HepG2 (cell line): ENCODE measurements at places on chromosomes 4 and X. TPM values are rescaled to one million over a fixed set of nuclear protein-coding genes. Genes with fewer than 3 reads are reported as not detected.

- H3K27me3 ChIP-seq, result no peaks in the 10 kb centered on the region
- no peak overlapping the region for H3K4me3 ChIP-seq
- no peak for DNase-seq
- H3K36me3 ChIP-seq, result no peaks in the 10 kb centered on the region
These were observed 64.7 kb downstream of the ARHGEF9 start for GRCh38 chrX:63720293-63720692.

- no peaks in the 10 kb centered on the region for H3K4me1 ChIP-seq
- no peaks in the 10 kb centered on the region for H3K27me3 ChIP-seq
- H3K4me3 ChIP-seq, result no peak overlapping the region
- no peak for DNase-seq
These were observed 2750.2 kb downstream of the ARAP2 start for GRCh38 chr4:33494150-33494549.

DNA sequence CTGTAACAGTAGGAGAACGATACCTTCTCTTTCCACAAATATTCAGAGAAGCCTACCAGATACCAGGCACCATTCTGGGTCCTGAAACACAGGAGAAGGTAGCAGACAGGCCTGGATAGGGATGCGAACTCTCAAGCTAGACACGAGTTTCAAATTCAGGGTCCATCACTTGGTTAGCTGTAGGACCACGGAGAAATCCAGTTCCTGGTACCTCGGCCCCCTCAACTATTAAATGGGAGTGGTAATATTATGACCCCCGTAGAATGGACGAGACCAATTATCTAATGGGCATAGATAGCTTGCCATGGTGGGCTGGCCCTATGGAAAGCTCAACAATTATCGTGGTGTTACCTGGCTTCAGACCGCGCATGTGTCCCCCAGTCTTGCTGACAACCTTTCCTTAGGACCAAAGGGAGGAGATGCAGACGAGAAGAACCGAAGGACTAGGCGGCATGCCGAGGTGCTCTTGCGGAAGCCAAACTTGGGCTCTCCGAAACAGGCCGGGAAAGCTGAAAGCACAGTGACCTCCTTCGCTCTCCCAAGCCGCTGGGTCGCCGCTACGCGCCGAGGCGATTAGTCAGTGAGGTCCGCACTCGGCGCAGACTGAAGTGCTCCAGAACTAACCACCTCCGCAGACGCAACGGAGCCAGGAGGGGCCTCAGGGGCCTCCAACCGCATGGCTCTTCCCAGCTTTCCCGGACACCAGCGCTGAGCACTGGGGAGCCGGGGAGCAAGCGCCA, 19.6 kb downstream of the NKX3-2 start:
- peaks cover 12% of the 10 kb centered on the region for H3K27me3 ChIP-seq
- H3K4me1 ChIP-seq, result no peaks in the 10 kb centered on the region
- H3K27ac ChIP-seq, result no peak overlapping the region
- H3K36me3 ChIP-seq, result no peaks in the 10 kb centered on the region
- DNase-seq, result no peak

GRCh38 chrX:8364369-8365141, 100.1 kb upstream of the VCX3B start:
- H3K4me1 ChIP-seq, result no peaks in the 10 kb centered on the region
- H3K4me3 ChIP-seq, result no peak overlapping the region
- DNase-seq, result peak; percentile 2
- no peaks in the 10 kb centered on the region for H3K36me3 ChIP-seq

DNA sequence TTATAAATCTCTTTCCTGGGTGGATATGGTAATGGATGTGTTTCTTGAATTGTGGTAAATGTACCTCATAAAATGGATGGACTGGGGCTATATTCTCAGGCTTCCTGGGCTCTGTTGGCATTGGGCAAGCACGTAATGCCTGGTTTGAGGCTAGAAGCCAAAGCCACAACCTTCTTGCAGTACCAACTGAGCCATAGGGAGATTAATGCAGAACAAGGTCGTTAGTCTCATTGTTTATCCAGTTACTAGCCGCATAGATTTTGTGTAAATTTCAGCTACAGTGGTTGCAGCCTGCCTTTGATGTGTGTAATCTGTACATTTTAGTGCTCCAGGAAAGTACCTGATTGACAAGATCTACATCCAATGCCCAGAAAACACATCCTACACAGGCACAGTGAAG, 7.2 kb upstream of the LEF1 start:
- no peaks in the 10 kb centered on the region for H3K36me3 ChIP-seq
- no peaks in the 10 kb centered on the region for H3K27me3 ChIP-seq
- no peak overlapping the region for H3K27ac ChIP-seq
- DNase-seq, result no peak
- H3K4me1 ChIP-seq, result no peaks in the 10 kb centered on the region

- no peak overlapping the region for H3K27ac ChIP-seq
- DNase-seq, result peak; percentile 4
- no peaks in the 10 kb centered on the region for H3K36me3 ChIP-seq
- H3K4me3 ChIP-seq, result no peak overlapping the region
- no peaks in the 10 kb centered on the region for H3K27me3 ChIP-seq
These were observed 556.5 kb upstream of the NR3C2 start for GRCh38 chr4:148998719-148999118.

GRCh38 chr4:30801876-30802275, 81.7 kb downstream of the PCDH7 start:
- no peaks in the 10 kb centered on the region for H3K4me1 ChIP-seq
- no peaks in the 10 kb centered on the region for H3K27me3 ChIP-seq
- DNase-seq, result no peak

Gene LRP2BP
- 0.17 and 0.29 TPM in 2 replicates for total RNA-seq

Gene XAGE1A
- total RNA-seq, result not detected in 2 replicates

DNA sequence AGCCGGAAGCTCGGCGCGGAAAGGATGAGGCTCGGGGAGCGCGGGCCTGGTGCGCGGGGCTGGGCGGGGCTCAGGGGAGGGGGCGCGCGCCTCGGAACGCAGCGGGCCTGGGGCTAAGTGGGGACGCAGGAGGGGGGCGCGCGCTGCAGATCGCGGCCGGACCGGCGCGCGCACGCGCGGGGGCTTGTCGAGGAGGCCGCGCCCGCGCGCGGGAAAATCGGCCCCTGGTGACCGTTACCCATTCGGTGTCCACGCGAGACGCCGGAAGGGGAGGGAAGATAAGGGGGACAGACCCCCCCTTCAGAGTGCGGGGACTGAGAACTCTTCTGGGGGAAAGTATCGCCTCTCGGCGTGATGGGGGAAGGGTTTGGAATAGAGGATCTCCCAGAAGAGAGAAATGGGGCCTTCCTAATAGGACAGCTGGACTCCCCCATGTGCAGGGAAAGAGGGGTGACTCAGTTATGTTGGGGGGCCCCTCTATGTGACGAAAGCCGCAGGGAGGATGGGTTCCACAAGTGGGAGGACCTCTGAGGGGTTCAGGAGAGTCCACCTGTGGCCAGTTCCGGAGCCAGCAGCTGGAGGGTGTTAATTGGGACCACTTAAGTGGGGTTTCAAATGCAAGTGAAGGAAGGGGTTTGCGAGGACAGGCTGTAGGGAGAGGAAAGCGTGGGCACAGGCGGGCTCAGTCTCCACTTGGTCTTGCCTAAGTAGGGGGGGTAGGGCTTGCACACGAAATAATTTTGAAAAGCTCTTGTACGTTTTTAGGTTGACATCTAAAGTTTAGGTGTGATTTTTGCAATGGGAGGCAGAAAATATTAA, 584 bp downstream of the SUV39H1 start:
- H3K27me3 ChIP-seq, result no peaks in the 10 kb centered on the region
- peaks cover 17% of the 10 kb centered on the region for H3K4me1 ChIP-seq
- H3K27ac ChIP-seq, result peak overlapping the region; percentile 65
- H3K36me3 ChIP-seq, result peaks cover 2% of the 10 kb centered on the region; the same call in 1 of the 2 replicates

GRCh38 chr4:32161392-32161791, 1441.2 kb downstream of the PCDH7 start:
- H3K4me3 ChIP-seq, result no peak overlapping the region
- no peak overlapping the region for H3K27ac ChIP-seq
- no peaks in the 10 kb centered on the region for H3K27me3 ChIP-seq

DNA sequence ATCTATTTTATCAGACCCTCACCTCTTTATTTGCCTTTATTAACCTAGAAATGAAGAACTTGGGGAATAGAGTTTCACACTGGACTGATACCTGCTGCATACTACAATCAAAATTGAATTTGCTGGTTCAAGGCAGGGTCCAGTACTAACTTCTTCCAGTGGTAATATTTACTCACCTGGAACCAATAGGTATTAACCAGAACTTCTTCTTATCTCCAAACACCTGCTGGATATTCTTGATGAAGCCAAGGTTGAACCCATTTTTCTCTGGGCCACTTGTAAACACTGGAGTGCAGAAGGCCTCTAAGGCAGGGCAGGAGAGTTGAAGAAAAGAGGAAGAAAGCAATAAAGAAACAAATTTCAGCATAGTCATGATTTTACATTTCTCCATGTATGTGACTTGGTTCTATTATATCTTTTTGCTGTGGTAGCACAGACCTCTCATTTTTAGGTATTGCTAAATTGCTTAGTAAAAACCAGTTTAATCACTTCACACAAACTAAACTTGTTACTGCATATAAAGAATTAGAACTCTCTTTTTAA, 101.1 kb downstream of the ZDHHC15 start:
- H3K36me3 ChIP-seq, result no peaks in the 10 kb centered on the region
- DNase-seq, result no peak
- no peaks in the 10 kb centered on the region for H3K27me3 ChIP-seq
- no peak overlapping the region for H3K4me3 ChIP-seq
- H3K27ac ChIP-seq, result no peak overlapping the region

- H3K4me3 ChIP-seq, result no peak overlapping the region
- no peak for DNase-seq
- H3K36me3 ChIP-seq, result no peaks in the 10 kb centered on the region
- no peak overlapping the region for H3K27ac ChIP-seq
- no peaks in the 10 kb centered on the region; the same call in 1 of the 2 replicates for H3K27me3 ChIP-seq
These were observed 67.0 kb downstream of the LRBA start for GRCh38 chr4:150948074-150948473.

- H3K27ac ChIP-seq, result no peak overlapping the region
- no peaks in the 10 kb centered on the region for H3K36me3 ChIP-seq
- no peak for DNase-seq
These were observed 168.8 kb upstream of the FRG1 start for GRCh38 chr4:189771696-189772361.

- H3K4me1 ChIP-seq, result peaks cover 46% of the 10 kb centered on the region
- DNase-seq, result peak; percentile 12
- H3K27ac ChIP-seq, result peak overlapping the region; percentile 40
- H3K4me3 ChIP-seq, result peak overlapping the region; percentile 76
These were observed 1.1 kb downstream of the MECP2 start for GRCh38 chrX:154096140-154097002.

- no peaks in the 10 kb centered on the region for H3K27me3 ChIP-seq
- no peaks in the 10 kb centered on the region for H3K36me3 ChIP-seq
- no peak overlapping the region for H3K27ac ChIP-seq
- no peak for DNase-seq
- no peak overlapping the region for H3K4me3 ChIP-seq
These were observed 23.9 kb downstream of the STIM2 start for GRCh38 chr4:26884486-26884988.

- DNase-seq, result no peak
- H3K27ac ChIP-seq, result no peak overlapping the region
- no peak overlapping the region for H3K4me3 ChIP-seq
- H3K36me3 ChIP-seq, result no peaks in the 10 kb centered on the region
These were observed 946.2 kb downstream of the STPG2 start for GRCh38 chr4:97197106-97197505.

DNA sequence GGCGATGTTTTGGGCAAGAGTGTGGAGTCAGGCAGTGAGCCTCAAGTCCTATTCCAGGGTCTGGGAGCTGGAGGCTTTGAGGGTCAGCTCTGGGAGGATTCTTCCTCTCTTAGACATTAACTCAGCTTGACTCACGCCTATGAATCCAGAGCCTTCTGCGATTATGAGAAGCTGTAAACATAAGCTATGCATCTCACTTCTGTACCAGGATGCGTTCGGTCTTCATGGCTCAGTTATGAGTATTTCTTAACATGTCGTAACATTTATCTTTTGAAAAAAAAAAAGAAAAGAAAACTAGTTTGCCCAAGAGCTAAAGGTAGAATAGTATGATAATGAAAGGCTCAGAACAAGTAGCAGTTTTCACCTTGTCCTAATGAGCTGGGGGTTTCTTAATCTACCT, 4.6 kb downstream of the SHROOM2 start:
- H3K4me1 ChIP-seq, result peaks cover 22% of the 10 kb centered on the region
- H3K36me3 ChIP-seq, result no peaks in the 10 kb centered on the region
- no peak overlapping the region for H3K4me3 ChIP-seq
- H3K27me3 ChIP-seq, result no peaks in the 10 kb centered on the region

DNA sequence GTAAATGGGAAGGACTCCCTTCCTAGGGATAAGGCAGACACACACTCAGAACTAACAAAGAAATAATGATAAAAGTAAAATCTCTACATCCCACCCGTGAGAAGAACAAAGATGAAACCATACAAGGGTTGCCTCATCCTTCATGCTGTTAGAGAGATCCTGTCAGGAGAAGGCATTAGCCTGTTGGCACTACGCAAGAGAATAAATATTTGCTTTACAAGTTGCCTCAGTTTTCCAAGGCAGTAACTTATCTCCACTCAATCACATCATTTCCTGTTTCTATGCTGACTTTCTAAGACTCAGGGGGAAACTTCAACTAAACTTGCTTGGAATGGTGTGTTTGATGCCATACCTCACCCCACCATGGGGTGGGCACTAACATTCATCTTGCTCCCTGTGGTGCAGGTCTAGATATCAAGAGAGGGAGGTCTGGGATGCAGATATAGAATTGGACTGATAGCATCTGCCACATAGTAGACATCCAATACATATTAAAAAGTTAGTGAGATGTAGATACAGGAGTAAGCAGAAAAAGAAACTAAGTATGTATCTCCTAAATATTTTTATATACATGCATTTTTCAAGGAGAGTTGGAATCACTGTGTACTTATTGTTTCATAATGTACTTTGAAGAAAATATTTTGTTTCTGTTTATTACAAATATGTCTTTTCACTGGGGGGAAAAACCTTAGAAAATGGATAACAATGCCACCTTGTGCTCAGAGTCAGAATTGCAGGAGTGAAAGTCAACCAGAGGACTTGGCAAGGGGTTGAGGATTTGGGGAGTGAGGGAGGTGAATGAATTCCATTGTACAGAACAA, 57.2 kb upstream of the BEX4 start:
- no peak overlapping the region for H3K27ac ChIP-seq
- no peaks in the 10 kb centered on the region for H3K36me3 ChIP-seq
- H3K4me1 ChIP-seq, result no peaks in the 10 kb centered on the region
- H3K4me3 ChIP-seq, result no peak overlapping the region
- peak; percentile 6 for DNase-seq

GRCh38 chrX:41846714-41847113, 76.6 kb downstream of the CASK start:
- no peaks in the 10 kb centered on the region for H3K27me3 ChIP-seq
- no peaks in the 10 kb centered on the region for H3K36me3 ChIP-seq
- no peak overlapping the region for H3K27ac ChIP-seq
- H3K4me3 ChIP-seq, result no peak overlapping the region

Gene MAGEB10
- total RNA-seq, result not detected in 2 replicates

- H3K4me1 ChIP-seq, result no peaks in the 10 kb centered on the region
- no peak overlapping the region for H3K27ac ChIP-seq
- no peak for DNase-seq
- 0 out of 2 replicates have a peak, but pooled peaks cover 1% of the 10 kb centered on the region for H3K36me3 ChIP-seq
- no peak overlapping the region for H3K4me3 ChIP-seq
These were observed 93.8 kb downstream of the GATB start for GRCh38 chr4:151667048-151667447.
